ENCODE measurements at places on chromosomes 2 and 18.

DNA sequence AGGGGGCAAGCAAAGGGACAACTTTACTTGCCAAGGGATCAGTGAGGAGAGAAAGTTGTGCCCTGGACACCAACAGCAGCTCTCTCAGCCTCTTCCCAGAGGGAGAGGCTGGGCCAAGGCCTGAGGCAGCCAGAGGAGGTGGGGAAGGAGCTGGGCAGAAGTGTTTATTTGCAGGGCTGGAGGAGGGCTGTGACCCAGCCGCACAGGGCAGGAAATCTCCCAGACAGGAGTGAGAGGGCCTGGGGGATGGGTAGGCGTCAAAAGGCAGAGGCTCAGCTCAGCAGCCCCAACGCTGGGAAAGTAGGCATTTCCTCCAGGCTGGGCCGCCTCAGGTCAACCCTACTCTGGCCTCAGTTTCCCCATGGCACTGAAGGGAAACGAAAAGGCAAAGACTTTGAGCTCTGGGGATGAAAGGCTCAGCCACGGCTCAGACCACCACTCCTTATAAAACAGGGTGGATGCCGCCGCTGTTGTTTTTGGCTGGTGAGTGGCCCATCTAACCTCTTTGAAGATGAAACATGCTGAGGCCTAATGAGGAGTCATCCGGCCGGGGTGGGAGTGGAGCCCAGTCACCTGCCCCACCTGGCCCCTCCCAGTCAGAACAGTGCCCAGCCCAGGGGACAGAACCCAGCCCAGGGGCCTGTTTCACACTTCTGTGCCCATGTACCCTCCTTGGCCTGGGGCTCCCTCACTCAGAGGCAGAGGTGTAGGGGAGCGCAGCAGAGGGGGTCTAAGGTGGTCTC is 21.9 kb upstream of the SEMA4C start:
- peak overlapping the region; percentile 3 for H3K27ac ChIP-seq
- no peaks in the 10 kb centered on the region for H3K27me3 ChIP-seq
- peaks cover 61% of the 10 kb centered on the region for H3K4me1 ChIP-seq

DNA sequence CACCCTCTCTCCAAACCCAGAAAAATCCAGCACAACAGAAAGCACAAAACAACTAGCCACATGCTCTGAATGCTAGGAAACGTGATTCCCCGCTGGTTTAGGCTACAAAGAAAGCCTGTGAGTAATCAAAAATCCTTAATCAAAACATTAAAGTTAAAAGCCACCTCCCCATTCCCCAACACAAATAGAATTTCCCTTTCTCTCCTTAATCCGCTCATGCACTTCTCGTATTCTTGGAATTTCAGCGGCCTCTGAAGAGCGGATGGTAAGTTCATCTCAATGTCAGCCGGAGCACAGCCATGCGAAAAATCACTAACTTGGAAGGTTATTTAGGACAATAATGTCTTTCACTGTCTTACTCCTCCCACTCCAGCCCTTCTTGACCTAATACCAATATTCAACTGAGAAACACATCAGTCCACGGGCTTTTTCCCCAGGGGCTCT is 126.7 kb downstream of the OSBPL1A start:
- DNase-seq = no peak
- no peak overlapping the region for H3K4me3 ChIP-seq
- no peak overlapping the region for H3K27ac ChIP-seq
- peaks cover 8% of the 10 kb centered on the region for H3K4me1 ChIP-seq
- peaks cover 43% of the 10 kb centered on the region for H3K27me3 ChIP-seq

DNA sequence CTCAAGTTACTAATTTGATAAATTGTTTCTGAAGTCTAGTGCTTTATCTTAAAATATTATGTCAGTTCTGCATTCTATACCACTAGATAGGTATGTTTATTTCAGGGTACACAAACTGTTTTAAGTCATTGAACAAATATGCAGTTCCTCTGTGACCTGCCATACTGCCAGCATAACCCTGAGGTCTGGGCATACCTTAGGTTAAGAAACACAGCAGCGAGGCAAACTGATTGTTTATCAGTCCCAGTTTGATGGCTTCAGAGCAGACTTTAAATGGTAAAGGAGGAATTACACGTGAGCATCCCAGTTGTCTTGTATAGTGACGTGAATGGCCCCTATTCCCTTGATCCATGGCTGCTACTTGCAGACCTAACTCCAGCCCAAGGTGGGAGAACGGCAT is 186.4 kb upstream of the LRRTM1 start:
- H3K4me3 ChIP-seq = no peak overlapping the region
- no peak for DNase-seq
- no peaks in the 10 kb centered on the region for H3K4me1 ChIP-seq
- H3K27me3 ChIP-seq = no peaks in the 10 kb centered on the region

GRCh38 chr2:167132906-167133555 is 244.8 kb downstream of the XIRP2 start:
- DNase-seq = no peak
- H3K4me3 ChIP-seq = no peak overlapping the region
- H3K27me3 ChIP-seq = no peaks in the 10 kb centered on the region
- no peak overlapping the region for H3K27ac ChIP-seq
- peaks cover 5% of the 10 kb centered on the region for H3K4me1 ChIP-seq

GRCh38 chr2:100281521-100282438 is 40.5 kb downstream of the LONRF2 start:
- H3K36me3 ChIP-seq = no peaks in the 10 kb centered on the region
- H3K4me1 ChIP-seq = peaks cover 7% of the 10 kb centered on the region
- H3K27ac ChIP-seq = no peak overlapping the region
- no peak for DNase-seq

- H3K36me3 ChIP-seq = no peaks in the 10 kb centered on the region
- DNase-seq = no peak
- no peak overlapping the region for H3K27ac ChIP-seq
- H3K4me3 ChIP-seq = no peak overlapping the region
Measured at GRCh38 chr2:173232956-173233744, 121.5 kb upstream of the CDCA7 start.

DNA sequence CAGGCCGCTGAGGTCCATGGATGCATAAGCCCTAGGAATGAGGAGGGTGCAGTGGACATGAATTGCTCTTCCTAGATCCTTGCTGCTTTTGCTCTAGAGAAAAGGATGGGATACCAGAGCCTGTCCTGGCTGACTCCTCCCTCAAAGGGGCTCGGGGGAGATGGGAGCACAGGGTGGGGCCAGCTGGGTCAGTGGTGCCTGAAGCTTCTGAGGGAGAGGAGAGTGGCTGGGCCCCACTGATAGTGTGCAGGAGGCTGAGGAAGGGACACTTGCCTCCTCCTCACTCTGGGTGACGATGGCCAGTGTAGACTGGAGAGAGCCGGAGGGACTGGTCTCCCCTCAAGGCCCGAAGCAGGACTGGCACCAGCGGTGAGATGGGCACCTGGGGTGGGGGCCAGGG is at the start of gene NT5DC4:
NT5DC4 (plus strand) TSS at position 236 of the 400 bp plus-strand sequence; CDS start at position 296, 60 bp downstream.
- H3K27ac ChIP-seq = no peak within 1 kb of the TSS
- H3K4me3 ChIP-seq = no peak within 1 kb of the TSS
- H3K36me3 ChIP-seq = no peaks in the 10 kb centered on the region
- no peaks in the 10 kb centered on the region for H3K4me1 ChIP-seq

- H3K27ac ChIP-seq = no peak overlapping the region
- H3K27me3 ChIP-seq = no peaks in the 10 kb centered on the region
- H3K36me3 ChIP-seq = no peaks in the 10 kb centered on the region
Measured at GRCh38 chr2:50111067-50111466, 920.9 kb downstream of the NRXN1 start.

- H3K27me3 ChIP-seq = peaks cover 3% of the 10 kb centered on the region
- H3K4me3 ChIP-seq = peak overlapping the region; percentile 63
- no peaks in the 10 kb centered on the region for H3K36me3 ChIP-seq
- peaks cover 23% of the 10 kb centered on the region for H3K4me1 ChIP-seq
- no peak for DNase-seq
Measured at GRCh38 chr2:177165721-177166711, 46.6 kb upstream of the HNRNPA3 start.

- H3K27ac ChIP-seq = peak overlapping the region; percentile 96
- peak overlapping the region; percentile 96 for H3K4me3 ChIP-seq
- DNase-seq = peak; percentile 33
- peaks cover 64% of the 10 kb centered on the region for H3K4me1 ChIP-seq
- H3K27me3 ChIP-seq = no peaks in the 10 kb centered on the region
Measured at GRCh38 chr2:233062451-233062850, 2.3 kb downstream of the INPP5D start.

DNA sequence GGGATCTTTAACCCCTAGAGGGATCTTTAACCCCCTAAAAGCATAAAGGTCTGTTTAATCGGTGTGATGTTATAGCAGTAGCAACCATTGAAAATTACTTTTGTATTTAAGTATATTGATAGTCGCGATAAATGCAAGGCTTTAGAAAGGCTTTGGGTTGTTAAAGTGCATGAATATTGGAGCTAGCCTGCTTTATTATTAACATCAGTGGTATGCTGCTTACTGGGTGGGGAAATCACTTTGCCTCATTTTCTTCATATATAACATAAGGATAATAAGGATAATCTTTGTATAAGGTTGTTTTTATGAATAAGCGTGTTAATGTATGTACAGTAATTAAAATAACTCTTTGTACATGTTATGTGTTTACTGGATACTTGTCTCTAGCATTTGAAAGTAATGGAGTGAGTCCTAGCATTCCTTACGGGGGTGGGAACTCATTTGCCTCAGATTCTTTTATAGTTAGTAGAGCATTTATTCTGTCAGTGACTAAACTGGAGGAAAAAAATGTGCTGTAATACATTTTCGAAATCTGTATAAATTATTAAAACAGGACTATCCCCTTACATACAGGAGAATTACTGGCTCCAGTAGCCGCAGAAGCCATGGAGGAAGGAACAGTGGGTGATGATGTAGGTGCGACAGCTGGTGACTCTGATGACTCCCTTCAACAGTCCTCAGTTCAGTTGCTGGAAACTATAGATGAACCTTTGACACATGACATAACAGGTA is 122.2 kb downstream of the BIRC6 start:
- H3K36me3 ChIP-seq = peaks cover 89% of the 10 kb centered on the region
- no peak overlapping the region for H3K27ac ChIP-seq
- no peak overlapping the region for H3K4me3 ChIP-seq
- no peaks in the 10 kb centered on the region for H3K27me3 ChIP-seq
- DNase-seq = no peak
- H3K4me1 ChIP-seq = peaks cover 10% of the 10 kb centered on the region

GRCh38 chr18:8696749-8697211 is 8.6 kb upstream of the MTCL1 start:
- H3K27ac ChIP-seq = no peak overlapping the region
- peak; percentile 86 for DNase-seq
- H3K4me1 ChIP-seq = no peaks in the 10 kb centered on the region

DNA sequence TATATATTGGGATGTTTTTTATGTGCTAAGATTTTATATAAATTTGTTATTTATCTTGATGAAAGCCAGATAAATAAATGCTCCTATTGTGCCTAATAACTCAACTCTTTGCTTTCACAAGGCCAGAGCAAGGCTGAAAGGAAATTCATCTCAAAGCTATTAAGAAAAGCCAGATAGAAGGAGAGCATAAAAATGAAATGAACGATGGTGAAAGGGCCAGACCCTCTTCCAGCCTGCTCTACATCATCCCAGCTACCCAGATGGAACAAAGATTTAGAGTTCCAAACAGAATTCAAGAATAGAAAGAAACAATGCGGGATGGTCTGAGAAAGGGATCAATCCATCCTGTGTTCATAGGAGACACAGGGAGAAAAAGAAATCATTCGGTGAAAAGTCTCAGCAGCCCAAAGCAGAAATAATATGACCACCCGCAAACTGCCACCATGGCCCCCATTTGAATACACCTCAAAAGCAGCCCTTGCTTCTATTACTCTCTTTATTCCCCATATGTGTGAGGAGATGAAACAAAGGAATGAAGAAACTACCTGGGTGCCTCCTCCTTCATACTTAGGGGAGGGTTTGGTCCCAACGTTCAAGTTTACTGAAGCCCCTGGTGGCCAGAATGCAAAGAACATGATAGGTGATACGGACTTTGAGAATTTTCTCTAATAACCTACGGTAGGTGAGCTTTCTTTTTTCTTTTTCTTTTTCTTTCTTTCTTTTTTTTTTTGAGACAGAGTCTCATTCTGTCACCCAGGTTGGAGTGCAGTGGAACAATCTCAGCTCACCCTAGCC is 110.1 kb upstream of the FBXO11 start:
- H3K36me3 ChIP-seq = no peaks in the 10 kb centered on the region
- H3K4me1 ChIP-seq = no peaks in the 10 kb centered on the region
- DNase-seq = no peak
- no peak overlapping the region for H3K27ac ChIP-seq
- peaks cover 13% of the 10 kb centered on the region for H3K27me3 ChIP-seq
- no peak overlapping the region for H3K4me3 ChIP-seq

DNA sequence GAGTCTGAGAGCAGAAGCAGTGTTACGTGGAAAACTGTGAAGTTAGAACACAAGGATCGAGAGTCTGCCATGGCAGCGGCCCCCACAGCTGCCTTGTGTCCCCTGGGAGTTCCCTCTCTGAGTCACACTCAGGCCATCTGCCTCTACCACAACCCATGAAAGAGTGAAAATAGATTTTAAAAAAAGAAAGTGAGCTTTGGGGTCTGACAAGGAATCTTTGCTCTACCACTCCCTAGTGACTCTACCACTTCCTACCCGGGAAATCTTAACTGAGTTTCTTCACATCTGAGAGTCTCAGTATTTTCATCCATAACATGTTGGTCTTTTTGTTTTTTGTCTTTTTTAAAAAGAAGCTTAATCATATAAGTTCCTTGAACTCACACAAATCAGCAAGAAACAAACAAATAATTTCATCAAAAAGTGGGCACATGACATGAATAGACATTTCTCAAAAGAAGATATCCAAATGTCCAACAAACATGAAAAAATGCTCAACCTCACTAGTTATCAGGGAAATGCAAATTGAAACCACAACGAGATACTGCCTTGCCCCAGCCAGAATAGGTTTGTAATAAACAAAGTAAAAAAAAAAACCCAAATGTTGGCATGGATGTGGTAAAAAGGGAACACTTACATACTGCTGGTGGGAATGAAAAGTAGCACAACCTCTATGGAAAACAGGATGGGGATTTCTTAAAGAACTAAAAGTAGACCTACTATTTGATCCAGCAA is 2.4 kb upstream of the MSGN1 start:
- DNase-seq = no peak
- no peak overlapping the region for H3K4me3 ChIP-seq
- no peaks in the 10 kb centered on the region for H3K4me1 ChIP-seq

DNA sequence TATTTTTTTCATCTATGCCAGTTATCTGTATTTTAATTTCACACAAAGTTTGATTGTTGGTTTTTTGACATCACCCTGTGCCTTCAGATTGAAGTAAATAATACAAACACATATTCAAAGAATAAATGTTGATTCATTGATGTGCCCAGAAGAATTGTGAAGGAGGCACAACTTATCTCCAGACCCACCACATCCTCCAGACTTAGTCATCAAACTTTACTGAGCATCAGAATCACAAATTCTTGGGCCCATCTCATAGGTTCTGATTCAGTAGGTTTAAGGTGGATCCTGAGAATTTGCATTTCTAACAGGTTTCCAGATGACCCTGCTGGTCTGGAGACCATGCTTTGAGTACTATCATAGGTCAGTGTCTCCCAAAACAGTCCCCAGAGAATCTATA is 82.8 kb upstream of the PIK3C3 start:
- no peak overlapping the region for H3K27ac ChIP-seq
- H3K4me1 ChIP-seq = peaks cover 6% of the 10 kb centered on the region
- no peak overlapping the region for H3K4me3 ChIP-seq
- H3K36me3 ChIP-seq = no peaks in the 10 kb centered on the region

Data from activated T-cell treated with anti-CD3 and anti-CD28 coated beads, Interleukin-2, amount 50 U/mL, for 24 hours (primary cell).